ENCODE measurements at places on chromosomes 12 and 14.
A peak's percentile ranks its signal among the peaks of the same experiment; 100 is the strongest.

DNA sequence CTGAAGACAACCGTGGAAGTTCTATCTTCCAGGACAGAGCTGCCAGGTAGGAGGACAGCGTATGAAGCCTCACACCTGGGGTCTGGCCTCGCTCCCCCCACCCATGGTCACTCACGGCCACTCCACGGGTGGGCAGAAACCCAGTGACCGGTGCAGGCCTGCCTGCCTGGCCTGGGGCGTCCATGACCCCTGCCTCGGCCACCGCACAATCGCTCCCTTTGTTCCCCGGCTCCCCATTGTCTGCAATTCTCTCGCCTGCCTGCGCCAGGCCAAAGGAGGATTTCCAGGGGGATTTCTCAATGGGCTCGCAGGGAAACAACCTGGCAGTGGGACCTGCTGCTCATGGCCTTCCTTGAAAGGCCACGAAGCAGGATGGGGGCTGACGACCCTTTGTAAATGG is 22.6 kb downstream of the CCDC85C start:
- DNase-seq, result no peak

GRCh38 chr14:75242546-75243273 is 35.9 kb upstream of the FOS start:
- DNase-seq, result peak; percentile 92

DNA sequence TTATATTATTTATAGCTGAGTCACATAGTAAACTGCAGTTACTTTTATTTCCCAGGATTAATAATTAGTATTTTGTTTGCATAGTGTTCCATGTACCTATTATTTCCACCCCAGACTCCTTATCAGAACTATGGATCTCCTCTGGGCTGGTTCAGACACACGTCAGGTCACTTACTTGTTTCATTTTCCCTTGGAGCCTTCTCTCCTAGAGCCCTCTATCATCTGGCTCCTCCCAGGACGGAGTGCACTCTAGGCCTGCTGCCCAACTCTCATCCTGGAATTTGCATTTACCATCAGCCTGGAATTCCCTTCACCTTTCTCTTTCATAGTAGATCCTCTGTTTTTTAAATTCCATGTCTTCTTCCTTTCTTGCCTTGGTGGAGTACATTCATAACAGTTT is 28.5 kb upstream of the GALNT16 start:
- DNase-seq, result no peak

- DNase-seq, result no peak
Measured at GRCh38 chr14:97379091-97379531, 581.9 kb downstream of the VRK1 start.

- DNase-seq, result no peak
Measured at GRCh38 chr12:59715434-59715833, 119.6 kb downstream of the SLC16A7 start.

Data from epithelial cell of esophagus (primary cell).